ENCODE measurements at places on chromosomes 11 and 22.
A peak's percentile ranks its signal among the peaks of the same experiment; 100 is the strongest.

DNA sequence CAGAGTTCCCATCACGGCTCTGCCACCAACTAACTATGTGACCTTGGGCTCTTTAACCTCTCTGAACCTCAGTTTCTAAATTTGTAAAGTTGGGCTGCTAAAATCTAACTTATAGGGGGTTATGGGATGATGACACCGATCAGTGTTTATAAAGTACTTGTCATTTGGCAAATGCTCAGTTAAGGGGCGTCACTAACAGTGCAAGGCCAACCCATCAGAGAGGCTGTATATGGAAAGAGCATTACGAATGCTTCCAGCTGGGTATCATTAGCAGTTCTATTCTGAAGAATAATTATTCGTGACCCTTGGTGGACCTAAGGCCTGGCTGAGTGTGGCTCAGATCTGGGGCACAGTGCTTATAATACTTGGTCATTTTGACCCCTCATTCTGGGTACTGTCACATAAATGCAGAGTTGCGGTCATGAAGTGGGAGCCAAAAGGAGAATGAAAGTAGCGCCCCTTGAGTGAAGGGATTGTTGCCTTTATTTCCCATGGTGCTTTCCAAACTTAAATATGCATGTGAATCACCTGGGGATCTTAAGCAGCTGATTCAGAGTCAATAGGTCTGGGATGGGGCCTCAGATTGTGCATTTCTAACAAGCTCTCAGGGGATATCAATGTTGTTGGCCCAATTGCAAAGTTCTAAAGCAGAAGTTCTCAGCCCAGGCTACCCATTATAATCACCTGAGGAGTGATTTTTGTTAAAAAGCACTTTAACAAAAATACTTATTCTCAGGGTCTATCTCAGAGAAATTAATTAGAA lies 115.8 kb downstream of the CSNK2A3 start:
- DNase-seq: no peak

DNA sequence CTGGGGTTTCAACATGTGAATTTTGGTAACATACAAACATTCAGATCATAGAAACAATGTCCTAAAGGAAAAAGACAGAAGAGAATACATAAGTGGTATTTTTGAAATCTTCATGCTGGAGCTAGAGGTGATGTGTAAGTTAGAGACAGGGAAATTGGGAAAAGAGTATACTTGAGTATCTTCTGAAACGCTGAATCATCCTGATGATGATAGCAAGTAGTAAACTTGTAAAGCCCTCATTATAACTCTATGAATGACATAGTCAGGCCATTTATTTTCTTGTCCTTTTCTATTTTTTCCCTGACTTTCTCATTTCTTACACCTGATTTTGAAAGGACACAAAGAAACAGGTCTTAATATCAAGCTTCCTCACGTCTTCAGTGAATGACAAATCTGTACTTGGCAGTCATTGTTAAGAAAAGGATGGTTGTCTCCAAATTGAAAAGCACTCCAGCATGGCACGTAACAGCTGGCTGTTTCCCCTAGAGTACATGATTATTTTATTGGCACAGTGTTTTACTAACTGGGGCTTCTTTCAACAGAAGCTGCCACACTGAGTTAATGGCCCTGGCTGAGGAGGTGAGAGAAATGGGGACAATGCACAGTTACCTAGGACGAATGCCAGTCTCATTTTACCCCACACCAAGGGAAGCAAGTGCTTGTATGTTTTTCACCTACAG lies 140.7 kb upstream of the CTSC start:
- no peak for DNase-seq

DNA sequence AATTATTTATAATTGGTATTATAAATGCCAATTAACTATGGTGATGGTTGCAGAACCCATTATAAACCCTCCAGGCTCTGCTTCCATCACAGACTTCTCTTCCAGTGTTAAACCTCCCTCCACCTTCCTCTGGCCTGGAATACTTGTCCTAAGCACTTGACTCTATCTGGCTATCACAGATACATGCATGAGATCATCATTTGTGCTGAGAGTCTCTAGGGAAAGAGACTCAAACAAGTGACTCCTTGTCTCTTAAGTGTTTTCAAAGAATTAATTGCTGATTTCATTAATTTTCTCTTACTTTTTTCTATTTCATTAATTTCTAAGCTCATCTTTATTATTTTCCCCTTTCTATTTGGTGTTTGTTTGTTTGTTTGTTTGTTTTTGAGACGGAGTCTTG lies 29.1 kb downstream of the RTL6 start:
- DNase-seq: no peak

GRCh38 chr11:26227301-26227746 lies 104.6 kb upstream of the ANO3 start:
- no peak for DNase-seq

- no peak for DNase-seq
Measured at GRCh38 chr11:79594834-79595233, 154.0 kb upstream of the TENM4 start.

GRCh38 chr22:42078469-42079318 lies 806 bp upstream of the SMDT1 start:
- peak; percentile 51 for DNase-seq

DNA sequence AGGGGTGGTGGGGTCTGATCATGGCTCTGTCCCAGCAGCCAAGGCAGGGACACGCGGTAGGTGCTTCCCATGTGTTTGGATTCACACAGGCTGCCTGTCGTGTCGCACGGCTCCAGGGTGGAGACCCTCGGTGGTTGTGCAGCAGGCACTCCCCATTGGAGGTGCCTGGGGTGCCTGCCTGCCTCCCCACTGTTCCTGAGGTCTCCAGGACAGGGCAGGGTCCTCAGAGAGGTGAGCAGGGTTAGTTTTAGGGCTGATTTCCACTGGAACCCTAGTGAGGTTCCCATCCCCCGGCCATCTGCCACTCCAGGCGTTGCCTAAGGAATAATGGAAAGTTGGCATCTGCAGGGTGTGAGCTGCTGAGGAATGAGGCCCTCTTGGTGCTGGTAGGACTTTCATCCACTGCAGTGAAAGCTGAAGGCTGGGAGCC lies 32.3 kb downstream of the OSBPL5 start:
- no peak for DNase-seq

GRCh38 chr11:114141863-114142580 lies 82.5 kb downstream of the ZBTB16 start:
- DNase-seq: no peak

DNA sequence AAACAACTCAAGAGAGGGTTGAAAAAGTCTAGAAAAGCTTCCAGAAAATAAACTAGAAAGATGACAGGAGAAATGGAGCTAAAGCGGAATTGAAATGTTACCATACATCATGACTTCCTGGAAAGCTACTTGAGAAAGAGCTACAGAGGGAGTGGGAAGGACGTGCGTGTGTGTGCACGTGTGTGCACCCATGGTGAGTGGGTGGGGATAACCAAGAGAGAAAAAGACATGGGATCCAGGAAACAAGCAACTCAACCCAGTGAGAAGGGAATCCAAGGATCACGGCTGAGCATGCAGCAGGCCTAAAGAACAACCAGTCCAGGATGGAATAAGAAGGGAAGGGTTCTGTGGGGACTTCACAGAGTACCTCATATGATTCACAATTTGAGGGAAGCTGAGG lies 21.6 kb downstream of the APOL1 start:
- DNase-seq: no peak

DNA sequence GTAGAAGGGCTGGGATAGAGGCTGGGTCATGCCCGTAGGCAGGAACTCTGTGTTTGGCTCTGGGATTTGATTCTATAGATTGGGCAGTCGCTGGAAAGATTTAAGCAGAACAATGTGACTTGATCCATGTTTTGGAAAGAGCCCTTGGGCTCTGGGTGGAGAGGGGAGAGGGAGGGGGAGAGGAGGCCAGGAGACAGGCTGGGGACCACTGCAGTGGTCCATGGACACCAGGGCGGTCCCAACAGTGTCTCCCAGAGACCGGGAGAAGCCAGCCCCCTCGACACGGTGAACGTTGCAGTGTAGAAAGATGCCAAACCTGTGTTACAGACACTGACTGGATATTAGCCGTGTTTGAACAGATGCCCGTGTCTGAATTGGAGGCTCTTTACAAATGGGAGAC lies 19.5 kb downstream of the PVALB start:
- no peak for DNase-seq

GRCh38 chr11:126480410-126481302 lies 125.2 kb downstream of the ST3GAL4 start:
- DNase-seq: peak; percentile 77

DNA sequence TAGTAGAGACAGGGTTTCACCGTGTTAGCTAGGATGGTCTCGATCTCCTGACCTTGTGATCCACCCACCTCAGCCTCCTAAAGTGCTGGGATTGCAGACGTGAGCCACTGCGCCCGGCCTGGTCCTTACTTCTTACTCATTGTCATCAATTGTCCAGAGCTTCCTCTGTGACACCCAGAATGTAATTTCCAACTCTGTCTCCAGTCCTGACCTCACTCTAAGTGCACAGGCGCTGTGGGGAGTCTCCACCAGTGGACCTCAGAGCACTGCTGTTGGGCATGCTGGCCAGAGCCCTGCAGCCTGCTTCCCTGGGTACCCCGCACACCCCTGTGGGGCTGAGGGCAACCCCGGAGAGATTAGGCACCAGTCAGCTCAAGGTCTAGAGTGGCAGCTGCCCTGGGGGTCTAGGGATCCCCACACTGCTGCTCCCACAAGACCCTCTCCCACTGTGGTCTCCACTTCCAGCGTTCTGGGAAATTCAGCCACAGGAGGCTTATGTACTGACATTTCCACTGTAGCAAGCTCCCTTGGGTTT lies 1140.3 kb downstream of the TBC1D22A start:
- DNase-seq: no peak

DNA sequence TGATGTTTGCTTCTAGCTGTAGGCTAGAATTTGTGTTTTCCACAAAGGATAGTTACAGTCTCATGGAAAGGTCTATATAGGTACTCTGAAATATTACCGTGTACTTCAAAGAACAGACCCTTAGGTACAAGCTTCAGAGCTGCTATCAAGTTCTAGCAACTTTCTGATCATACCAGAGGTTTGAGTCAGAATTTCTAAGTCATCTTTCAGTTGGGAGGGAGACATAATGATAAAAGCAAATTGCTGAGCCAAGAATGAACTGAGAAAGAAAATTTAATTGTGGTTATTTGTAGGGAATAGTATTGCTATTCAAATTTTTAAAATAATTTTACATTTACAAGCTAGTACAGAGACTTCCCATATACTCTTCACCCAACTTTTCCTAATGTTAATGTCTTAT lies 19.9 kb upstream of the ME3 start:
- no peak for DNase-seq

DNA sequence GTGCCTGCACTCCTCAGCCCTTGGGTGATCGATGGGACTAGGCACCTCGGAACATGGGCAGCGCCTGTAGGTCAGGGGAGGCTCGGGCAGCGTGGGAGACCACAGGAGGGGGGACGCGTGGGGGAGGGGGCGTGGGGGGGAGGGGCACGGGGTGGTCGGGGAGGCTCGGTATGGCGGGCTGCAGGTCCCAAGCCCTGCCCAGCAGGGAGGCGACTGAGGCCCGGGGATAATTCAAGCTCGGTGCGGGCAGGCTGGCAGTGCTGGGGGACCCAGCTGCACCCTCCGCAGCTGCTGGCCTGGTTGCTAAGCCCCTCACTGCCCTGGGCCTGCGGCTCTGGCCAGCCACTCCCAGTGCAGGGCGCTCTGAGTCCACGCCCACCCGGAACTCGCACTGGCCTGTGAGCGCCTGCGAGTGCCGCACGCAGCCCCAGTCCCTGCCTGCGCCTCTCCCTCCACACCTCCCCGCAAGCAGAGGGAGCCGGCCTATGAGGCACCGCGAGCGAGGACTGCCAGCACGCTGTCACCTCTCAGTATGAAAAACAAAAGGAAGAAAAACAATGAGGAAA lies 1698.3 kb upstream of the RAG2 start:
- no peak for DNase-seq

DNA sequence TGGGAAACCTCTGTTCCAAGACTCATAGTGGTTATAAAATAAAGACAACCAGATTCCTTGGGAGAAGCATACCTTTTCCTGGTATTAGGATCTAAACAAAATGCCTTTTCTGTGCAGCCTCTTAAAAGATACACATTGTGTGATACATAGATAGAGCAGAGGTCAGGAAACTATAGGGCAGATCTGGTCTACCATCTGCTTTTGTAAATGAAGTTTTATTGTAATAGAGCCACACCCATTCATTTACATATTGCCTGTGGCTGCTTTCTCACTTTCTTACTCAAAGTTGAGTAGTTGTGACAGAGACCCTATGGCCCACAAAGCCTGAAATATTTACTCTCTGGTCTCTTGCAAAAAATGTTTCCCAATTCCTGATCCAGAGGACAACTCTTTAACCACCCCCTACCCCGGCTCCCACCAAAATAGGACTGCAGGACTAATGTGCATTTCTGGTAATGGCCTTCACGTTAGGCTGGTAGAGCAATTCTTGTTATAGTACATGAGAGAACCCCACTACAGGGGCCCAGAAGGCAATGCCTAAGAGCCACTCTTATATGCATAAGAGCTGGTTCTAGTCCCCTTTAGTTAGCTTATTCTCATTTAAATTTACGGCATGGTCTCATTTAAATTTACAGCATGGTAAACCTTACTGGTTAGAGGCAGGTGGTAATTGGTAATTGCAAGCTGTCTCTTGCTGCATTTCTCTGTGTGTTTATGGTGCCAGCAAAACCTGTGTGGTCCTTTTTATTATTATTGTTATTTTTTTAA lies 76.8 kb upstream of the YWHAH start:
- no peak for DNase-seq

GRCh38 chr11:122617297-122617696 lies 38.2 kb upstream of the UBASH3B start:
- no peak for DNase-seq

- DNase-seq: no peak
Measured at GRCh38 chr22:47086596-47087248, 324.3 kb downstream of the TBC1D22A start.

DNA sequence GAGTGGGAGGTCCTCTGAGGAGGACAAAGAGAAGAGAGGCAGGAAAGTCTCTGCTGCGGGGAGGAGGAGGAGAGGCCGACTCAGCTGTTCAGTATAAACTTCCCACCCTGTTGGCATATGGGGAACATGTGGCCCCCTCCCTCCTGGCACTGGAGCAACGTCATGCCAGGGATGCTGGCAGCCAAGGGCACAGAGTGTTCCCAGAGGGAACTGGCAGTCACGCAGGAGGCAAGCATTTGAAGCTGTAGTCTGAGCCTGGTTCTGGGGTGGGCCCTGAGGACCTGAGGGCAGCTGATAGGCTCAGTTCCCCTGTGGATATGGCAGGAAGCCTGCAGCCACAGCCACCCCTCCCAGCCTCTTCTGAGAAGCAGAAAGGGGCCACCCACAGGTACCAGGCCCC lies 67.1 kb upstream of the TSPAN18 start:
- DNase-seq: no peak

All from activated CD8-positive, alpha-beta memory T cell treated with anti-CD3 and anti-CD28 coated beads, Interleukin-2, amount 50 U/mL, for 48 hours (primary cell).